GM04503 (cell line): ENCODE measurements at places on chromosomes 2 and 18.
A peak's percentile ranks its signal among the peaks of the same experiment; 100 is the strongest.

GRCh38 chr2:157932480-157933159 lies 56.5 kb upstream of the ACVR1 start:
- no peak for DNase-seq

DNA sequence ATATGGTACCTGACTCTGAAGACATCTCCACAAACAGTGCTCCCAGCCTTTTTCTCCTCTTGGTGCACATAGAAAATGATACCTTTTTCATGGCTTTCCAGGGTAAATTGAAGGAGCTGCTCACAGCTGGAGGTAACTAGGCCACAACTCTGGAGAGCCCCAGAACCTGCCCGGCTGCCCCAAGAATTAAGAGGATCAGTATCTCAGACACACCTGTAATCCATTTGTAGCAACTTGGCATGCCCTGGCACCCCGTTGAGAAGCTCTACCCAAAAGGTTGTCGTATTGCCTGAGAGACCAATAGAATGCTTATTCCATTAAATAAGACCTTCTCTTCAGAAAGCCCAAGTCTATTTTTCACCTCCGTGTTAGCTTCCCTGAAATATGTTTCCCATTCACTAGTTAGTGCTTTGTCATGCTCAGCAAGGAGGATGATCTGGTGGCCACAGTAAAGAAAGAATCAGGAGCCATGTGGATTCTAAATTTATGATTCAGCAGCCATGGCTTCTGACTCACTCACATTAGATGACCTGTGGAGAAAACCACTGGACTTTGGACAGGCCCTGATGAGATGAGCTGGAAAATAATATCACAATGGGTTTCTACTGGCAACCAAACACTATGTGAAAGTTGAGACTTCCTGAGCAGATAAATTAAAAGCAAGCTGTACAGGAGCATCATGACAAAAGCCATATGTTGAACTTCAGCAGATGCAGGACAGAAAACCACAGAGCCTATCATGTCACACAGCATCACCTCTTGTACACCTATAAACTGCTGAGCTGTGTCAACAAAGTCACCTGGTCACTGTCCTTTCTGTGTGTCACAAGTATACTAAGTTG lies 253.3 kb upstream of the OSR1 start:
- peak; percentile 99 for DNase-seq

- DNase-seq, result no peak
These were observed 135.7 kb downstream of the SPAG16 start for GRCh38 chr2:213419980-213420379.

DNA sequence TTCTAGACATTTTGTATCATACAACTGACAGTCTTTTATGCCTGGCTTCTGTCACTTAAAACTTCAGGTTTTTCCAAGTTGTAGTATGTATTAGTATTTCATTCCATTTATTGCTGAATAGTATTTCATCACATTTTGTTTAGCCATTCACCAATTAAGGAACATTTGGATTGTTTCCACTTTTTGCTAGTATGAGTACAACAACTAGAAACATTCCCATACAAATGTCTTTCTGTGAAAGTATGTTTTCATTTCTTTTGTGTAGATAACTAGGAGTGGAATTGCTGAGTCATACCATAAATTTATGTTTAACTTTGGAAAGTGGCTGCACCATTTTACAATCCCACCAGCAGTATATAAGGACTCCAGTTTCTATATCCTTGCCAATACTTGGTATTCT lies 135.9 kb downstream of the ATAD2B start:
- peak; percentile 74 for DNase-seq

DNA sequence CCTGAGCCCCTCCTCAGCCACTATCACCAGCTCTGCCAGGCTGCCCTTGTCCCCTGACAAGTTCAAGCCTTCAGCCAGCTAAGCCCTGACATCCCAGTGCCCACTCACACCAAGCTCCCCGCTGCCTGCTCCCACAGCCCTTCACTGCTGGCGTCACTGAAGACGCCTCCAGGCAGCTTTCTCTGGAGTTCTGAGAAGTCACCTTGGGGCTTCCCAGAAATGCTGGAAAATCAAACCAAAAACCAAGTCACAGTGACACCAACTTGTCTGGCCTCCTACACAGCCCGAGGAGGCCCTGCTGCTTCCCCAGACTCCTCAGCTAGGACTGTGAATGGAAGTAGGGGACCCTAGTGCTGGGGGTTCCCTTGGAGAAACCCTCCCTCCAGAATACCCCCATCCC lies 2.2 kb upstream of the TNS1 start:
- no peak for DNase-seq

- DNase-seq, result no peak
These were observed 90.1 kb upstream of the KLF7 start for GRCh38 chr2:207255565-207256470.

- DNase-seq, result peak; percentile 81
These were observed 47.7 kb upstream of the PLB1 start for GRCh38 chr2:28447943-28448792.
